ENCODE measurements at places on chromosomes 6 and 20.

DNA sequence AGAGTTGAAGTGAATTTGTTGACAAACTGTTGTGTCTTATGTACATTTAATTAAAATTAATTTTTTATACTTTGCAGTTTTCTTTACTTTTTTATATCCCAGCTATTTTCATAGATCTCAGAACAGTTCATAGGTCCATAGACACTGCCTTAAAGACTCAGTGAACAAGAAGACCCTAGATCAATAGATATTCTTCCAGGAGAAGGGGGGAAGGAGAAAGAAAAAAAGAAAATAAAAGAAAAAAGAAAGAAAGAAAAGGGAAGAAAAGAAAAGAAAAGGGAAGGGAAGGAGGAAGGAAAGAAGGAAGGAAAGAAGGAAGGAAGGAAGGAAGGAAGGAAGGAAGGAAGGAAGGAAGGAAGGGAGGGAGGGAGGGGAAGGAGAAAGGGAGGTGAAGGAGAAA lies 130.8 kb downstream of the MAFB start:
- no peak for DNase-seq

DNA sequence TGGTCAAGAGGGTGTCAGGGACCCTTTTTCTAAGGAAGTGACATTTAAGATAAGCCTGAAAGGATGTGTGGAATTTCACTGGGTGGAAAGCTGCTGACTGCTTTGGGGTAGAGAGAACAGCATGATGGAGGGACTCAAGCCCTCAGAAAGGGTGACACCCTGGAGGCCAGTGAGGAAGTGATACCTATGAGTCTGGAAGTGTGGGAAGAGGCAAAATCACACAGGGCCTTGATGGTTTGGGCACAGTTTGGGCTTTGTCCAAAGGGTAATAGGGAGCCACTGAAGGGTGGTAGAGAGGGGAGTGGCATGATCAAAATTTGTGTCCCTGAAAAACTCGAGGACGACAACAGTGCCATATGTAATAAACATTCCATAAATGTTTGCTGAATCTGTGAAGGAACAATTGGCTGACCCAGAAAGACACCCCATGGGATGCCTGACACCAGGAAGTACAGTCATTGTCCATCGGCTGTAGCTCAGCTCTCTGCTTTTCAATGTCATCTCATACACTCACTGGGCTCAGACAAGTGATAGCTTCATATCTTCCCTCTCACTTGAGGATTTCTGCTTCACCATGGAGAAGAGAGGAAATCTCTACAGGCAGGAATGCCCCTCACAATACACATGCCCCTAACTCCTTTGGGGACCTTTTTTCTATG lies 21.3 kb downstream of the CASS4 start:
- DNase-seq: peak; percentile 8

- DNase-seq: no peak
Observed at GRCh38 chr6:161270116-161270515, 3.7 kb downstream of the AGPAT4 start.

- DNase-seq: peak; percentile 12
Observed at GRCh38 chr6:29734046-29735018, 11.1 kb downstream of the HLA-F start.

GRCh38 chr20:51272401-51272800 lies 249.5 kb upstream of the KCNG1 start:
- DNase-seq: no peak

DNA sequence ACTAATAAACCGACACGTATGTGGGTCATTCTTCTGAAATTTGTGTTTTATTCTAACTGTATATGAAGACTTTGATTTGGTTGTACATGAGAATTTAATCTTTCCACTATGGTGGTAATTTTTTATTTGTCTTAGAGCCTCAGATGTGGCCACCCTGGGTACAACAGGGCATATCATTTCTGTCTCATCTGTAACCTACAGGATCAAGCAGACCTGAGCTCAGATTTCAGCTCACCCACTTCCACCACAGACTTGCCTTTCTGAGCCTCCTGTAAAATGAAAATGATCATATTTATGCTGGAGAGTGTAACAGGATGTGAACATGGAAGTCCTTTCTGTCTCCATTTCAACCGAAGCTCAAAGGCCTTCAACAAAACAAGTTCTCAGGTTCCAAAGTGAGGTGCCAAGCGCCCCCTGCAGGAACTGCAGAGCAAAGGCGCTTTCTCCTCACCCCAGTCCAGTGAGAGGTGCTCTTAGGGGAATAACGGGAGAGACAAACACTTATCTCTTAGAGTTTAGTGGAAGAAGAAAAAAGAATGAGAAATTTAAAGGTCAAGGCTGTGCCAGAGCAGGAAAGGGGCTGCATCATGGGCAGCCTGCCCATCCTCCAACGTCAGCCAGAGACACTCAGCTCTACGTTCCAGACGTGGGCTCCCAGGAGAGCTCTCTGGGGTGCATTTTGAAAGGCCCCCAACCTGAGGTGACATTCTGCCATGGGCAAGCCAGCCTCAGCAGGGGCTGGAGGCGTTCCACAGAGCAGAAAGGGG lies 23.0 kb upstream of the CD24 start:
- peak; percentile 55 for DNase-seq

DNA sequence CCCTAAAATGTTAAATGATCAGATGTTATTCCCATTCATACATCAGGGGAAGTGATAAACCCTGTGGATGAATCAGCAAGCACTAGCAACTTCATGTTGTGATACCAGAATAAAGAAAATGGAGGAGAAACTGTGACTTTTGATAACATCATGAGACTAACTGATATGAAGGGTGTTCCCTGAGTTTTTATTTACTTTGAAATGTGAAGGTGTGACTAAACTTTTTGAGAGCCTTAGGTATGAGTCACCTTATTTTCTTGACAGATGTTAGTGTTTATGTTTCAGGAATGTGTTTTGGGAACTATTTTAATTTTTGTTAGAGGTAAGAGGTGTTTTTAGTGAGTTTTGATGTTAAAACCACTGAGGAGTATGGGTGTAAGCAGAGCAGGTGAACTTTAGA lies 4.4 kb downstream of the PARD6B start:
- no peak for DNase-seq

DNA sequence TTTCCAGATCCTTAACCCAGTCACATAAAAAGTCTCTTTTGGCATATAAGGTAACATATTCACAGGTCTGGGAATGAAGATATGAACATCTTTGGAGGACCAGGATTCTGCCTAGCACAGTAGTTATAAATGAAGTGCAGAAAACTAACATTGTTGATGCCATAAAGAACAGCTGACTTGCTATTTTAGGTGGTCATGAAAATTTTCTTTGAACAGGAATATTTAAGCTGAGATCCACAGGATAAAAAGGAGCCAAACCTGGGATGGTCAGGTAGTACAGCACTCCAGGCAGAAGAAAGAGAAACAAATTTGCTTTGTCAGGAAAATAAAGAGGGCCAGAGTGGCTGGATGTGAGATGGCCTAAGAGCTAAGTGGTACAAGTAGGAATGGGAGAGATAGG lies 80.0 kb downstream of the CENPW start:
- DNase-seq: no peak

DNA sequence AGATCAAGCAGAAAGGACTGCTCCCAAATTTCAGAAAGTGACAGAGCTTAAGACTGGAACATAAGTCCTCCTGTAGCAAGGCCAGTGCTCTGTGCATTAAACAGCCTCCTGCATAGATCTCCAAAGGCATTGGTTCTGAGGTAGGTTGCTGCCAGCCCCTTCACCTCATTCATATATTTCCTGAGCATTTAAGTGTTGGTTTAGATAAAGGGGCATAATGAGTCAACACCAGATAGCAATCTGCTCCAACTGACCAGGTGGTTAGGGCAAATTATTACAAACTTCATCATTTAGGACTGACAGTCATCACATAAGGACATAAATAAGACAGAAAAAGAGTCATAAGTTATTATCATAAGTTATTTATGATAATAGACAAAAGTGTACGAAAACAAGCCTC lies 10.7 kb downstream of the PTPRK start:
- DNase-seq: no peak

GRCh38 chr6:163564534-163564933 lies 150.0 kb downstream of the QKI start:
- no peak for DNase-seq

GRCh38 chr6:27672113-27672799 lies 199.4 kb upstream of the ZNF184 start:
- no peak for DNase-seq

DNA sequence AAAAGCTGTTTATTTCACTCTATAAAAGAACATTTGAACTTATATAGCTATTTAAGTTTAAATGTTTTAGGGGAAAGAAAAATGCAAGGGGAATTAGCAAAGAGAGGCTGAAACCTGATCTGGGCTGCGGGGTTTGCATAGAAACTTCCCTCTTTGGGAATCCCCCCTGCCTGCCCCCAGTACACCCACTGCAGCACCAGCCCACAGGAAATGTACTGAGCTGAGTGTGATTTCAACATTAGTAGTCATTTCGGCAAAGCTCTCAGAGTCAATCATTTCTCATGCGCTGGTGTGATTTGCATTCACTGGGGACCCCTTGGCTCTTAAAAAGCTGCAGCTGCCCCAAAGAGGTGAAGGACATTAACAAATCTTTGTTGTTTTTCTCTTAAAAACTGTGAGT lies 859.4 kb downstream of the MAFB start:
- DNase-seq: no peak

- no peak for DNase-seq
Observed at GRCh38 chr20:58148891-58149290, 79.6 kb downstream of the ANKRD60 start.

- no peak for DNase-seq
Observed at GRCh38 chr6:152123076-152123475, 315.6 kb downstream of the ESR1 start.

Data from activated CD4-positive, CD25-positive, alpha-beta regulatory T cell treated with anti-CD3 and anti-CD28 coated beads, Interleukin-2, amount 50 U/mL, for 72 hours (primary cell).